ENCODE measurements at places on chromosomes 3 and 15. TPM values are rescaled to one million over a fixed set of nuclear protein-coding genes. Genes with fewer than 3 reads are reported as not detected.

The MESP2 gene
- not detected for total RNA-seq

The DUOXA2 gene
- total RNA-seq, result not detected

The GP5 gene
- 0.26 TPM for total RNA-seq

The SI gene
- not detected for total RNA-seq

The TMC3 gene
- total RNA-seq, result not detected

The GRK7 gene
- total RNA-seq, result 0.12 TPM

The MCTP2 gene
- 35.3 TPM for total RNA-seq

The GUCA1C gene
- not detected for total RNA-seq

DNA sequence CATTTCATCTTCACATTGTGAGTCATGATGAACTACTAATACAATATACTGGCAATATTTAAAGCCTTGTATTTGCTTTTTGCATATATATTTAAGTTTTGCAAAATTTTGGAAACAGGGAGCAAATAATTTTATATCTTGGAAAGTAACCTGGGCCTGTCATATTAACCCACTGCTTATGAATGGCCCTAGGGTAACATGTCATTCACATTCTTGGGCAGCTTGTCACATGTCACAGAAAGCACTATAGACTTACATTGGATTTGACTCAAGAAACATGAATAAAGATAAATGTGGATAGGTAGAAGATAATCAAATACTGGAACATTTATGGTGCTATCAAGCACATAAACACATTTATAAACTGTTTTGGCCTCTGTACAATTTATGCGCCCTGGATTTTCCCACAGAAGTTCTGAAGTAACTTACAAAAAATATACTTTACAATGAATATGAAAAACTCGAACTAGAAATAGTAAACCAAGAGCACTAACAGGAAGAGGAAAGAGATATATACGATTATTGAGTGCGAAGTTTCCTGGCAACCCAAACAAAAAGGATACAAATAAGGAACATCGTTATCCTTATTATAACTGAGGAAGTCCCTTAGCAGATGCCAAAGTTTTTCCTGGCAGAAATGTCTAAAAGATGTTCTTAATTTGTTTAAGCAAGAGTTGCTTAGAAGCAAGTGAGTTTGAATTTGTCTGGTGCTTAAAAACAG, 257.2 kb downstream of the RBMS3 start:
- no peak for DNase-seq

- no peak for DNase-seq
These were observed 492.8 kb upstream of the MDFIC2 start for GRCh38 chr3:70805061-70805889.

GRCh38 chr3:52430416-52430810, 14.5 kb downstream of the SEMA3G start:
- DNase-seq, result no peak

DNA sequence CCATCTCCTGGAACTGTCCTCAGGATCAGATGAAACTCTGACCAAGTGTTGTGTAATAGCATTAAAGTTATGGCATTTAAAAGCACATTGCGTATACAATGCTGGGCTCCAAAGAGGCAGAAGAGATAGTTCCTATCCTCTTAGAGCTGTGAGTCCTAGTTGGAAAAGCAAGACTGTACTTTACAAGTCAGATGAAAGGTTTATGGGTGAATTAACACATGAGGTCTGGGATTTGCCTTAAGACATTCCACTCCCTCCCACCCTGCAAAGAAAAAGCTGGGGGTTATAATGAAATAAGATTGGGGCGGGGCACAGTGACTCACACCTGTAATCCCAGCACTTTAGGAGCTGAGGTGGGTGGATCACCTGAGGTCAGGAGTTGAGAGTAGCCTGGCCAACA, 35.6 kb downstream of the SNAPC5 start:
- no peak for DNase-seq

GRCh38 chr3:39180183-39180545, 12.2 kb downstream of the XIRP1 start:
- DNase-seq, result no peak

- DNase-seq, result no peak
These were observed 7.8 kb upstream of the RFC4 start for GRCh38 chr3:186814100-186814499.

DNA sequence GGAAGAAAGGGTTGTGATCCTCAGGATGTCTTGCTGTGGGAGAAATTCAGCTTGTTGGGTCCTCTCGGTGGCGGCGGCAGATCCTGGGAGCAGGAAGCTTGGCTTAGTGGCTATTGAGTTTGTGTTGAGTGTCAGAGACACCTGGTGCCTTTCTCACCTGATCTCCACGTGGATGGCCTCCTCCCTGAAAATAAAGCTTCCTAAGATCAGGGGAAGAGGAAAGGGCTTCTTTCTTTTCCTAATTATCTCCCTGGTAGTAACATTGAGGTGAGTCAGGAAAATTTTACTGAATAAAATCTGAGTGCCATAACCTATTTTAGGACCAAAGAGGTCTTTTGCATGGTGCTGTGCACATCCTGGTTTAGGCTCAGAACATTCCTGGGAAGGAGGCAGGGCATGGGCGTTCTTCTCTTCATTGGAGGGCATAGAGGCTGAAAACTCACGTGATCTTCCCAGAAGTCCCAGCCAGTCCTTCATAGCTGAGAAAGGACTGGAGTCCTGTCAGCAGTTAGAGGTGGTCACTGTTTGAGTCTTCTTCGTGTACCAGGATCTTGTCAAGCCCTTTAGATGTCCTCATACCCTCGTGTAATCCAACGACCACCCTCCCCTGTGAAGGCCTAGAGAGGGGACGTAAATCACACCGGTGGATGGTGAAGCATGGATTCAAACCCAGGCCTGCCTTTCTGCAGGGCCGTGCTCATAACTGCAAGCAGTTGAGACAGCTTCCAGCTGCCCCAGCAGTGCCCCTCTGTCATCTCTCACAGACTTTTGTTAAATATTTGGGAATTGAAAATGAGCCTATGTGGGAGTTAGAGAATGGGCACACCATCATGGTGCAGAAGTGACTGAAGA, 1.1 kb downstream of the CMTM8 start:
- no peak for DNase-seq

DNA sequence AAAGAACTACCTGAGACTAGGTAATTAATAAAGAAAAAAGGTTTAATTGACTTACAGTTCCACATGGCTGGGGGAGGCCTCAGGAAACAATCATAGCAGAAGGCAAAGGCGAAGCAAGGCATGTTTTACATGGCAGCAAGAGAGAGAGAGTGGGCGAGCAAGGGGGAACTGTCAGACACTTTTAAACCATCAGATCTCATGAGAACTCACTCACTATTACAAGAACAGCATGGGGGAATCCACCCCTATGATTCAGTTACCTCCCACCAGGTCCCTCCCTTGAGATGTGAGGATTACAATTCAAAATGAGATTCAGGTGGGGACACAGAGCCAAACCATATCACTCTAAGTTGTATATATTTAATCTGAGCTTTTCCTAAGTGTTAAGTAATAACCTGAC, 79.0 kb upstream of the MLF1 start:
- no peak for DNase-seq

DNA sequence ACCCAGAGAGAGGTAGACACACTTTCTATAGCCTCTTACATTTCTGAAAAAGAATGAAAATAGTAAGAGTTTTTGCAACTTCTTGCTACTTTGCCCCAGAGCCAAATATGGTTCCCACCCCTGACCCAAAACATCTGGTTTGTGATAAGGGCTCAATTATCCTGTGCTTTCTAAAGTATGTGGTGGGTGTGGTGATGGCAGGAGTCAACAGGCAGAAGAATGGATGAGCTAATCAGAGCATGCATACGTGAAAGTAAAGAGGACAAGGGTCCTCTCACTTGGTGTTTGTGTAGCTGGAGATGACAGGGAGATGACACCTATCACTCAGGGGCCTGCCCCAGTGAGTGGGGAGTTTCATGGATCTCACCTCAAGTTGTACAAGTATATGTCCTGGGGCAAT, 19.1 kb downstream of the KBTBD8 start:
- no peak for DNase-seq

DNA sequence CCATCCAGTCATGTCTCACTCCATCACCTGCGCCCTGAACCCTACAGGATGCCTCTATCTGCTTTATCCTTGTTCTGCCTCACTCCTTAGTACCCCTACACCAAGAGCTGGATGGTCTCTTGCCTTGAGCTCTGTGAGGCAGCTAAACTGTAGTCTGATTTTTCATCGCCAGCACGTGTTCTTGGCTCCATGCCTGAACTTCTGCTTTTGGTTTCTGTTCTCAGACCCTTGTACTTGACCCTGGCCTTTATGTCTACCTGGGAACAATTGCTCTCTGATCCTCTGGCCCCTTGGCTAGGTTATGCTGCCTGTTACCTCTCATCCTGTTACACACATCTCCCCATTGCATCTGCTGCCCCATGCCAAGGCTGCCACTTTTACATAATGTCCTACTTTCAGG, 318.0 kb upstream of the LMCD1 start:
- no peak for DNase-seq

DNA sequence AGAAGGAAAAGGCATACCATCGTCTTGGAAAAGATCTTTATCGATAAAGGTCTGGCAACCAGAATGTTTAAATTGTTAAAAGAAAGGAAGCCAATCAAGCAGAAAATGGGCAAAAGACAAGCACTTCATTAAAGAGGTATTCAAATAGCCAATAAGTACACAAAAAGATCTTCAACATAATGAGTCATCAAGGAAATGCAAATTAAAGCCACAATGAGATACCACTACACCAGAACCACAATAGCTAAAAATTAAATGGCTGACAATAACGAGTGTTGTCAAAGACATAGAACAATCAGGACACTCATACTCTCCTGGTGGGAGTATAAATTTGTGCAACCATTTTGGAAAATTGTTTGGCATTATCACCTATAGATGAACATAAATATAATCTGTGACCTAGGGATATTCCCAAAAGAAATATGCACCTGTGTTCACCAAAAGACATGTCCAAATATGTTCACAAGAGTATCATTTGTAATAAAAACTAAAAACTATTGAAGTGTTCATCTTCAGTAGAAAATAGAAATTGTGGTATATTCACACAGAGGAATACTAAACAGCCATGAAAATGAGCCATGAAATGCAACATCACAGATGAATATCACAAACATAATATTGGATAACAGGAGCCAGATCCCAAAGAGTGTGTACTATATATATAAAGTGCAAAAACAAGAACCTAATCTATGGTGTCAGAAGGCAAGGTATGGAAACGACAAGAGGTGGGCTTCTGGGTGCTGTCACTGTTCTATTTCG, 14.4 kb upstream of the BTBD1 start:
- DNase-seq, result no peak

DNA sequence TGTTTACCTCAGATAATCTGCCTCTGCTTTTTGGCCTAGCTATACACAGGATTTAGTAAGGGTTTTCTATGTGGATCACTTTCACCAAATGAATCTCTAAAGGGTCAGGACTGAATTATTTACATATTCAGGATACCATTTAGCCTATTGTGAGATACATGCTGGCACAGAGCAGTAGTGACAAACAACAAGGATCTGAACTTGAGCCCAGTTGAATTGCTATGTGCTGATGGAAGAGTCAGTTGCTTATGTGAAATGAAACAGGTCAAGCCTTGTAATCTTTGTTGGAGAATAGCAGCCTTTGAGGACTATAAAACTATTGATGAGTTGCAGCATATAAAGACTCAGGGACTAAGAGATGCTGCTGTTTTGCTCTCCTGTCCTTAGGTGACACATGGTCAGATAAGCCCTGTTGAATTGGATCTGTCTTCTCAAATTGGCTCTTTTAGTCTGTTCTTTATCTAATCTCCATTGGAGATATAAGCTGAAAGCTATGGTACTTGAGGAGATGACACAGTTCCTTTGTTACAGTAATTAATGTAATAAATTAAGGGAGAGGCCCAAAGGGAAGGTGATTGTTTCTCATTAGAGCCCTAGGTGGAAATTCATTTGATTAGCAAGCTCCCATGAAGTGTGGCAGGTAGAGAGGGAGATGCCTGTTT, 30.4 kb downstream of the ZNF609 start:
- no peak for DNase-seq

DNA sequence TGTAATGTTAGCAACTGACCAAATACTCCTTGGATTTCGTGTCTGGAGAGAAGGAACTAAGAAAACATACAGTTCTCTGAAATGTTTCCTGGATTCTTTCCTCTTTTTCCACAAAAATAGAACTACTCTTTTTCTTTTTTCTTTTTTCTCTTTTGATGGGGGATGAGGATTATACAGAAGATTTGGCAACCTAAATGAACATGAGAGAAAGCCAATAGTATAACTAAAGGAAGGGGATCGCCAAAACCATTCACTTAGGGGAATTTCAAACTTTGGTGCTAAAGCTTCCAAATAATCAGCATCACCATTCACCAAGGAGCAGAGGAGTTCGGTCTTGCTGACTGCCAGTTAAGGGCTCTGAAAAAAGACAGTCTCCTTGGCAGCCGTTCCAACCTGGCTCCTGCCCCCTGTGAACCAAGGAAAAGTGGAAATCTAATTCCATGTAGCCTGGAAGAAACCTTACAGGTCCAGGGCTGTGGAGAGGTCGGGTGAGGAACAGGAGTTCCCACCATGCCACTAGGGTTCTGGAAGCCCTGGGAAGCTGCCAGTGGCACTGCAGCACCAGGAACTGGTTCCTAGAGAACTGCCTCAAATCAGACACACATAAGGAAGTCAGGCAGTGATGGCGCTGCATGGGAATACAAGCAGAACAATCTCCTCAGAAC, 176.9 kb downstream of the TNIK start:
- no peak for DNase-seq

DNA sequence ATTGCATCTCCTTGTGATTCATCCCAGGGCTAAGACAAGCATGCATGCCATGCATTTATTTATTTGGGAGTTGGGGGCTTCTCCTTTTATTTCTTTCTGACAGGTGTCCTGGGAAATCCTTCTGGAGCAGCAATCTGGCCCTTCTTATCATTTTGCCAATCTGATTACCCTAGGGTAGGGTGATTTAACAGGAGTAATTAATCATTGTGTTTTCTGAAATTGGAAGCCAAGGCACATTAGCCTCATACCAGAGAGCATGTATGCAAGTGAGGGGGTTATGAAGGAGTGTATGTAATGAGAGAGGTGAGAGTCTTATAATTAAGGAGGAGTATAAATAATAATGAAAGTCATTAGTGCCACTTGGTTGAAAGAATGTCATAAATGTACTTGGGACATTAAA, 37.4 kb upstream of the ARPP21 start:
- no peak for DNase-seq

DNA sequence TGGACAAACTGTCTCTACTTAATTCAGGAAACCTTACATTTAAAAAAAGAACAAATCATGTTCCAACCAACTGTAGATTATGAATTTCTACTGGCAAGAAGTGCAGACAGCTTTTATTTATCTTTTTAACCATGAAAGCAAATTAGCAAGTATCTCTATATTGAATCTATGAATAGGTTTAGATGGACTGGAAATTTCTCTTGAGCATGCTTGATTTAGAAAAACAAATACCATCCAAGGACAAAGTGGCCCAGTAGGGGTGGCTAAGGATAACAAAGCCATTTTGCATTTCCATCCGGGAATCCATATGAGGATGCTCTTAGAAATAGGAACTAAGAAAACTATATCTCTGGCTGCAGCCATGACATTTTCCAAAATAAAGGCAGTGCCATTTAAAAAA, 150.6 kb downstream of the KCNMB2 start:
- DNase-seq, result no peak

GRCh38 chr3:187104933-187105332, 34.4 kb downstream of the RPL39L start:
- DNase-seq, result no peak

Data from upper lobe of right lung (tissue), 1 donor.